ENCODE measurements at places on chromosomes 1 and 21.

DNA sequence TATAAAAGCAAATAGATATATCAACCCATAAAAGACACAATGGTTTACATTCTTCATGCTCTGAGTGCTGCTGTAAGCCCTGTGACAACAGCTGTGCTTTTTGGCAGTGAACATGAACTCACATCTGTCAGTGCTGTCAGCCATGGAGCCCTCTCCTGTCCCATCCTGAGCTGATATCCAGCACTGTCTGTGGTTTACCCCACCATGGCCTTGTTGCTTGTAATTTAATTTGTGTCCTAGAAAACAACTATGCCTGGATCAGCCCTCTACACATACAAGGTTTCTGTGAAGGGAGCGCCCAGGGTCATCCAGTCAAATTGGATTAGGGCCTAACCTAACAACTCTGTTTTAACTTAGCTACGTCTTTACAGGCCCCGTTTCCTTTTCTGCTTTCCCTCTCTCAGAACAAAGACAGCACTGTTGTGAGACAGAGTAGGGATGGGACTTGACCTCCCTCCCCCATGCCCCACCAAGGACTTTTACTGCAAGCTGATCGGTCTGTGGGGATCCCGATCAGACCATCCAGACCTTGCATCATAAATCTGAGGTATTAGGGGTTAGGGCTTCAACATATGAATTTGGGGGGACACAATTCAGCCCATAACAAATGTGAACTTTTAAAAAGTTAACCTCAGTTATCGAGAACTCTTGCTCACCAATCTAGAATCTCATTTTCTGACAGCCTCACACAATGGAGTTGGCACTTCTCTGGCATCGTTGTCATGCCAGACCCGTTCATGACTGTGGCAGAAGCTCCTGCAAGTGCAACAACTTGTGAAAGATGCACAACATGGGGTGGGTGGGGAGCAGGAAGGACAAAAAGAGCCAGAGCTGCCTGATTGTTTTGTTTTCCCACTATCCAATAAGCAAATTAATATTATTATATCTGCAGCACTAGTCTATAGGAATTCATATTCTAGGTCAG is 16.4 kb upstream of the SLC44A3 start:
- no peak for DNase-seq

DNA sequence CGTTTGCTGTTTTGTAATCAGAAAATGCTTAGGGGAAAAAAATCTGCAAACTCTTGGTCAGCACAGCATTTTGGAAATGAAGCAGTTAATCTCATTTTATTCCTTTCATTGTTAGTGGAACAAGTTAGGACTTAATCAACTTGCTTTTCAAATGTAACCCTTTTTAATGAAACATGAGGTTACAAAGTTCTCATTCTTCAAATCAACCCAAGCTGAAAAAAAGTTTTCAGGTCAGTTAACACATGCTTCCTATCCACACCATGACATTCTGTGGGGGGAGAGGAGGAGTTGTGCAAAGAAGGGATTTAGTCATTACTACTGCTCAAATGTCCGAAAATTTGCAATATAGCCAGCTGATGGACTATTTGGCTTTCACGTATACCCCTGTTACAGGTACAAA is 283.2 kb upstream of the LYPLAL1 start:
- DNase-seq = no peak

- no peak for DNase-seq
Observed at GRCh38 chr1:76492752-76493430, 374.4 kb upstream of the ST6GALNAC5 start.

DNA sequence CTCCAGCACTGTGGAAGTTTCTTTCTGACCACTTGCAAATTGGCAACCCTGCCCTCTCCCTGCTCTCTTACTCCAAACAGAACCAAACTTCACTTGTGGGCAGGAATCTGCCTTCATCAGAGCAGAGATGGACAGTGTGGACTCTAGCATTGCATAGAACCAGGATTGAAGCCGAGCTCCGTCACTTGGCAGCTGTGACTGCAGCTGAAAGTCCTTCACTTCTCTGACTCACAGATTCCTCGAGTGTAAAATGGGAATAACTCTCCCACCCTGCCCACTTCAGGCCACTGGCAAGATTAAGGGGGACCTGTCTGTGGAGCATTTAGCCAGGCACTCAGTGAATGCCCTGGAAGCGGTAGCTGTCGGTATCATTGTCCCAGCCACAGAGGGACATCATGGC is 75.7 kb upstream of the ZBTB40 start:
- DNase-seq = no peak
